Caudate nucleus (tissue), 63 donors: ENCODE measurements at places on chromosomes 7 and 10.

DNA sequence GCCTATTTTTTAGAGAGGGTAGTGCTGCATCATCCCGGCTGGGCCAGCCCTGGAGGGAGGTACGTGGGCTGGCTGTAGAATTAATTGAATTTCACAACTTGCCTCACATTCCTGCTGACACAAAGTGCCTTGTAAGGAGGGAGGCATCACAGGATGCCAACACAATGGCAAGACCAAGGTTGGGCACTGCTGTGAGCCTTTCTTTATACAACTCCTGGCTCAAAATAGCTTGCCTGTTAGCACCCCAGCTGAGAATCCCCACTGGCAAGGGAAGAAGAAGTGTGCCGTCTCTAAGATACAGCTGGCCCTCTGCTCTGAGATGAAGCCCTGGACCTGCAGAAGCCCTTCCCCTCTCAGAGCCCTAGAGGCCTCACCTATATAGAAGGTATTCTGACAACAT is 873.9 kb downstream of the GRID1 start:
- DNase-seq, result no peak

GRCh38 chr10:6012121-6012905 is 35.0 kb upstream of the IL15RA start:
- no peak for DNase-seq

DNA sequence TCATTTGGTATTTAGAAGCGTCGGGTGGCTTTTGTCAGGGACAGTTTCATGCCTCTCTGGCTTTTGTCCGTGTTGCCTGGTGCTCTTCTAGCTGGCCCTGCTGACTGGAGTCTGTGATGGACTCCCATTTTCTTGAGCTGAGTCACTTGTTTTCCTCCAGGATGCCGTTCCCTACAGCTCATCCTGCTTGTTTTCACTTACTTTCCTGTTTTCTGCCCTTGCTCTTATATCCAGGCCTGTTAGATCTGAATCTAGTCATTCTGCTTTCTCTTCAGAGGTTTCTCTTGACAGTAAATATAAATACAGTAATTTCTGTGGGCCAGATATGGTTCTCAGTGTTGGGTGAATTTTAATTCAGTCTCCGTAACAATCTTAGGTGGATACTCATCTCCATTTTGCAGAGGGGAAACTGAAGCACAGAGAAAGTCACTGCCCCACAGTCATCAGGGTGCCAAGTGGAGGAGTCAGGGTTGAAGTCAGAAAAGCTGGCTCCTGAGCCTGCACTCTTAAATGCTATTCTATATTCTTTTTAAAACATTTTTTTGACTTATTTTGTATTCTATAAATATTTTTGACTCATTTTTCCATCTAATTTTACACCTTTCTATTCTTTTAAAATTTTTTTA is 85.4 kb downstream of the CCNY start:
- no peak for DNase-seq

DNA sequence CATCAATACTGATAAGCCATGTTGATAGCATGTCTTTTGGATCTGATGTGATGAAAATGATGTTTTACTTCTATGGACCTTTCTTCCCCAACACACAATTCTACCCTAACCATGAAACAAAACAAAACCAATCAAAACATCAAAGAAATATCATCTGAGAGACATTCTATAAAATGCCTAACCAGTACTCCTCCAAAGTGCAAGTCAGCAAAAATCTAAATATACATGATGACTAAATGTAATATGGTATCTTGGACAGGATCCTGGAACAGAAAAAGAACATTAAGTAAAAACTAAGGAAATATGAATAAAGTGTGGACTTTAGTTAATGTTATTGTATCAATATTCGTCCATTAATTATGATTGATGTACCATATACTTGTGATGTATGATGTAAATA is 625.1 kb downstream of the MAGI2 start:
- DNase-seq, result no peak
